ENCODE measurements at places on chromosomes 7 and 10. TPM values are rescaled to one million over a fixed set of nuclear protein-coding genes. Genes with fewer than 3 reads are reported as not detected.

The LMBR1 gene
- 70.7 TPM for total RNA-seq

The PDZD8 gene
- total RNA-seq = 20.9 TPM

The PAX2 gene
- total RNA-seq = not detected

The RBP3 gene
- not detected for total RNA-seq

The INMT gene
- 5.9 TPM for total RNA-seq

The SPAM1 gene
- total RNA-seq = not detected

The OR13A1 gene
- total RNA-seq = 0.10 TPM

Measured in skin of body (tissue), 3 donors.